ENCODE measurements at places on chromosomes 3 and 15. TPM values are rescaled to one million over a fixed set of nuclear protein-coding genes. Genes with fewer than 3 reads are reported as not detected.
A peak's percentile ranks its signal among the peaks of the same experiment; 100 is the strongest.

GRCh38 chr15:55530861-55531313, 22.9 kb upstream of the DNAAF4 start:
- peak; percentile 41 for DNase-seq

- no peak for DNase-seq
These were observed 552.3 kb downstream of the FOXP1 start for GRCh38 chr3:71031181-71031580.

DNA sequence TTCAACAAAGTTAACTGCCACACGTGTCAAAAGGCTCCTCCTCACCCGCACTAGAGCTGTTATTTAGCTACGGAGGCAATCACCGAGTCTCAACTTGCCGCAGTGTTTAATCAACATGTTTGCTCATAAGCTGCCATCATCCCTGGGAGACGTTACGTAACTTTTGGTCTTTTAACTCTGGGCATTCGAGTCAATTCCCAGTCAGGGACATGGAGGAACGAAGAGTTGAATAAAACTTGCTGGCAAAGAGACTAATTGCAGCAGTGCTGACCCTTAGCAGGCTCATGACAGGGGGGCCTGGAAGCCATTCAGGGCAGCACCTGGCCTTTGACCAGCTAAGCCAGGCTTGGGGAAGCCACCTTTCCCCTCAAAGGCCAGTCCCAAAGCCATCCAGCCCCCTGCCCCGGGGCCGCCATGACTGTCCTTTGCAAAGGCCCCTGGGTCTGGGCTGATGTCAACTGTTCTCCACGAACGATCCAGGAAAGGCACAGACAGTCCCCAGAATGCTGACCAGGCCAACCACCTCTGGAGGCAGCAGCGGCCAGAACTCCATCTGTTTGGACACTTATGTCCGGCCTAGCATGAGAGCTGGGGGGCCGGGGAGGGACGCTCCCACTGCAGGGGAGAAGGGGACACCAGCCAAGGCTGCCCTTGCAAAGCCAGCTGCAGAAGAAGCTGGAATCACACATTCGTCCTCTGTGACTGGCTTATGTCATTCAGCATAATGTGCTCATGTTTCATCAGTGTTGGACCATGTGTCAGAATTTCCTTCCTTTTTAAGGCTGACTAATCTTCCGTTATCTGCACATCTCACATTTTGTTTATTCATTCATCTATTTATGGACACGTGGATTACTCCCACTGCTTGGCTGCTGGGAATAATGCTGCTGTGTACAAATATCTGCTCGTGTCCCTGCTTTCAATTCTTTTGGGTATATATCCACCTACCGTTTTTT, 43.7 kb downstream of the PCSK6 start:
- peak; percentile 63 for DNase-seq

DNA sequence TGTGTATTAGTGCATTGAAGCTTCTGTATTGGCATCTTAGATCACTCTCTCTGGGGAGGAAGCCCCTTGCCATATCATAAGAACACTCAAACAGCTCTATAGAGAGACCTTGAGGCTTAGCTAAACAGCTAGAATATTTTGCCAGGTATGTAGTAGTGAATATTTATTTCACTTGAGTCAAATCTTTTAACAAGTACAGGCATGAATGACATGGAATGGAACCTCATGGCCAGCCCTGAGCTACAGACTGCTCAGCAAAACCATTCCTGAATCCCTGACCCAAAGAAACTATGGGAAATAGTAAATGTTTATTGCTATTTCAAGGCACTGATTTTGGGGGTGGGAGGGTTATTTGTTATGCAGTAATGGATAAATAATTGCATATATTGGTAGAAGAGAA, 604.8 kb downstream of the MECOM start:
- DNase-seq = peak; percentile 46

DNA sequence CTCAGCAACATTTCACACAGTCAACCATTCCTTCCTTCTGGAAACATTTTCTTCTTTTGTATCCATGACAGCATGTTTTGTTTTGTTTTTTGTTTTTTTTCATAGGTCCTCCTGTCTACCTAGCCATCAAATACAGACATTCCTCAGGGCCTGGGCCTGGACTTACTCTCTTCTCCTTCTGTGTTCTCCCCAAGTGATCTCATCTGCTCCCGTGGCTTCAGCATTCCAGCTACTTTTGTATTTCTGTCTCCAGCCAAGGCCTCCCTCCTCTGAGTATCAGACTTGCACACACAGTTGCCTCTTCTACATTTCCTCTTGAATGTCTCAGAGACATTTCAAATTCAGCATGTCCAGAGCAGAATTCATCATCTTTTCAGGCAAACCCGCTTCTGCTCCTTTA, 82.4 kb downstream of the HCN4 start:
- DNase-seq = no peak

- DNase-seq = no peak
These were observed 22.3 kb upstream of the CDCP1 start for GRCh38 chr3:45168451-45168850.

GRCh38 chr3:9903238-9903624, 583 bp downstream of the IL17RE start:
- no peak for DNase-seq

- peak; percentile 63 for DNase-seq
These were observed 170.3 kb downstream of the MOBP start for GRCh38 chr3:39637807-39638206.

DNA sequence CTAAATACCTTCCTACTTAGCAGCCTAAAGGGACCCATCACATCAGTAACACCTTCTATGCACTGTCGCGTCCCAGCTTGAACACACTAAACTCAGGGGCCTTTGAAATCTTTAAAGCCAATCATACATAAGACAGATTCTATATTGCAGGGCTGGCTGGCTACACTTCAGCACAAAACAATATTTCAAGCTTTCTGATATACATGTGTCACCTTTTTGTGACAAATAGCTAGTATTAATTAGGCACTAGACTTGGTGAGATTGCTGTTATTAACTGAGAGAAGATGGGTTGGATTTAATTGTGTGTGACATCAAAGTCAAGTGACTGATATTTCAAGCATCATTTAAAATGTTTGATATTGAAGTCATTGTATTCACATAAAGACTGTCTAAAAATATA, 148.4 kb downstream of the ZIC4 start:
- DNase-seq = no peak

Gene MYZAP
- total RNA-seq = 4.8 TPM

Gene GOLGA6D
- not detected for total RNA-seq

Gene TJP1
- 91.7 TPM for total RNA-seq

Gene NPAP1
- not detected for total RNA-seq

Gene DPPA4
- not detected for total RNA-seq

Gene BCL6
- 26.8 TPM for total RNA-seq

Gene SMCO1
- total RNA-seq = not detected

Gene TICRR
- total RNA-seq = 0.67 TPM

Measured in mammary epithelial cell (primary cell).